ENCODE measurements at places on chromosomes 3 and 15.

DNA sequence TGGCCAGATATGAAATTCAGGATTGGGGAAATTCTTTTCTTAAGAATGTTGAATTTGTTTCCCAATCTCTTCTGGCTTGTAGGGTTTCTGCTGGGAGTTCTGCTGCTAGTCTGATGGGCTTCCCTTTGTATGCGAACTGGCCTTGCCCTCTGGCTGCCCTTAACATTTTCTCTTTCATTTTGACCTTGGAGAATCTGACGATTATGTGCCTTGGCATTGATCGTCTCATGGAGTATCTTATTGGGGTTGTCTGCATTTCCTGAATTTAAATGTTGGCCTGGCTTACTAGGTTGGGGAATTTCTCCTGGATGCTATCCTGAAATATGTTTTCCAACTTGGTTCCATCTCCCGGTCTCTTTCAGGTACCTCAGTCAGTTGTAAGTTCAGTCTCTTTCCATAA is 152.2 kb downstream of the CFAP20DC start:
- DNase-seq, result no peak

- DNase-seq, result no peak
Observed at GRCh38 chr3:20930034-20930433, 744.0 kb upstream of the SGO1 start.

- peak; percentile 80 for DNase-seq
Observed at GRCh38 chr15:52257734-52258062, 37.9 kb downstream of the MYO5C start.

DNA sequence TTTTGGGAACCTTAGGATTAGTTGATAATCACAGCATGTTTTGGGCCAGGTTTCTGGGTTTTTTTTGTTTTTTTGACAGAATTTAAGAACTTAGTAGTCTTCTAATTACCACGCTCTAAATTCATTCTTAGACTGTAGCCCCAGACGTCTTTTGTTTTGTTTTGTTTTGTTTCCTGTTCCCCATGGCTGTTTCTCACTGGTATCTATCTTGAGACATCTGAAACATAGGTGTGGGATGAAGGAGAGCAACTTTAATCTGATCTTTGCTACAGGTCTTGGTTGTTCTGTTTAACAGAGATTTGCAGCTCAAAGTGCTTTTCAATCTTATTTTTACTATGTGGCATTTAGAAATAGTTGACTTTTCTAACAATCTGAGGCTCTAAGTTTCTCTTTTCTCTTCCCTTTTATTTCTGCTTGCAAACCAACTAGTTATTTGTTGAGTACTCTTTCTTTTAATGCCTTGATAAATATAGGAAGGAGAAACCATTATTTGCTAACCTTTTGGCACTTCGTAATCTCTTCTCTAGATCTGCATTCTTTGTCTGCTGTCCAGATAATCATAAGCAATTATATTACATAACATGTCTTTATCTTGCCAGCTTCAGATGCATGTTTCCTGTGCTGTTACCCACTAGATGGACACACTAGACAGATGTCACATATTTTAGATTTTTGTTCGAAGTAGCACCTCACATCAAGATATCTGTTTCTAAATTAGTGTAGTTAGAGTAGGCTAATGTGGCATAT is 40.9 kb downstream of the FBXL2 start:
- DNase-seq, result no peak

DNA sequence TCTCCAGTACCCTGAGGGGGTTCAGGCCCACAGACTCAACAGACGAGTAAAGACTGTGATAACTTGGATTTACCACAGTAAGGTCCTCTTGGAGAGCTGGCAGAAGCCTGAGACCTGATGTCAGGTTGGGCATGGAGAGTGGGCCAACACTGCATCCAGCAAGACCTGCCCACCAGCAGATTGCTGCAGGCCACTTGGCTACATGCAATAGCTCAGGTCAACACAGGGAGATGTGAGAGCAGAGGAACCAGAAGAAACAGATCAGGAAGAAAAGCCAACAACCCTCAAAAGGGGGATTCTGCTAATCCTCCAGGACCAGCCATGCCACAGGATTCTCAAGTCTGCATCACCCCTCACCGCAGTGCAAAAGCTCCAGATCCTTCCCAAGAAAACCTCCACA is 1.7 kb upstream of the IP6K1 start:
- peak; percentile 5 for DNase-seq

DNA sequence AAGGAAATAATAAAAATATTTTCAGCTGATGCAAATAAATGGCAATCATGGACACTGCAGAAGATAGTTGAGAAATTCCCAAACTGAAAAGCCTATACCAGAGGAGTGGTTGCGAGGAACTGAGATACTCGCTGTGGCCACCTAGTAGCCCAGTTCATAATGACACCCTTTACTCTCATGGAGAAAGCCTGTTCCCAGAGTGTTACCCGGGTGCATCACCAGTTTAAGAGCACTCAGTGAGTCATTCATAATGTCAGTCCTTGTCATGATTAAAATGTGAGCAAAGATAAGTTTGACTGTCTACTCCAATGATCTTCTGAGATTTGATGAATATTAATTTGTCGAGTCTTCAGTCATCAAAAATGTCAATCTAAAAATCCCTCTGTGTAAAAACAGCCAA is 138.4 kb upstream of the LRRC3B start:
- no peak for DNase-seq

GRCh38 chr15:69576948-69577351 is 124.3 kb downstream of the RPLP1 start:
- DNase-seq, result no peak

- no peak for DNase-seq
Observed at GRCh38 chr15:91135201-91136130, 35.4 kb downstream of the SV2B start.

DNA sequence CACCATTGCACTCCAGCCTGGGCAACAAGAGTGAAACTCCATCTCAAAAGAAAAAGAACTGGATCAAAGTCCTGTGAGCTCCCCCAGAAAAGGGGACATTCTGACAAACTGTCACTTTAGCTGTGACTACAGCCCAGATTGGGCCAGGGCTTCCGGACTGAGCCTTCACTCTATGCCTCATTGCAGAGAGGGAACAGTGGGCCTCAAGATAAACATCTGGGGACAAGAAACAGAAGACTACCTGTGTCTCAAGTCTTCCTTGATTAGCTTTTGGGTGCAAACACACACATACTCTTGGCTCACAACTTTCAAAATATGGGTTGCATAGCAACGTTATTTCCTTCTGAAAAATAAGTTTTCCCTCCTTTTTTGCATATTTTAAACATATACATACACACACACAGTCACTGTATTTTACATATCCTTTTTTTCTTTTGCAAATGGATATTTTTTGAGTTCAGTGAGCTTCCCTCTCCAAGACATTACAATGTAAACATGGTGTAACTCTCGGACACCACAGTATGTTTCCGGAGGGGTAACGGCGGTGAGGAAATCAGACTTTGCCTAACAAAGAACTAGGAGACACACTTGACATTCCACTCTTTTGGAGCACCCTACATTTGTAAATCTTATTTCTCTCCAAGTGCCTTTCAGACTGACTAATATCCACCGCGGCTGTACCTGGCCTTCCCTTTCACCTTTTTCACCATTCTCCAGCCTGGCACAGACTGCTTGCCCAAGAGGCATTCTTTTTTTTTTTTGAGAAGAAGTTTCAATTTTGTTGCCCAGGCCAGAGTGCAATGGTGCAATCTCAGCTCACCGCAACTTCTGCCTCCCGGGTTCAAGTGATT is 3.5 kb downstream of the TKT start:
- no peak for DNase-seq

DNA sequence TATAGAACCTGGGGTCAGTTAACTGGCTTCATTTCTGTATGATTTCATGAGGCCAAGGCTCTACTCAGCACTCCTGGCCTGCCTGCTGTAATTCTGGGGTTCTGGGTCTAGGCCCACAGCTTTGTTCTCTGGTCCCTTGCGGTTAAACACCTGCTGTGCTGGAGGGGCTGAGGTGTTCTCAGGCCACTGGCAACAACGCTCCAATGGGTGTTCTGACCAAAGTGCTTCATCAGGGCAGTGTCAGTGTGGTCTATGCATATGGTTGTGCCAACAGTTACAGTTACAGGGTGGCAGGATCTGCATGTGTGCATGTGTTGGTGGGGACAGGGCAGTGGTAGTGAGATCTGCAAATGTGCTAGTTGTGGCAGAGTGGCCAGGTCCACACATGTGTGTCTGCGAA is 64.1 kb upstream of the GMNC start:
- DNase-seq, result no peak

DNA sequence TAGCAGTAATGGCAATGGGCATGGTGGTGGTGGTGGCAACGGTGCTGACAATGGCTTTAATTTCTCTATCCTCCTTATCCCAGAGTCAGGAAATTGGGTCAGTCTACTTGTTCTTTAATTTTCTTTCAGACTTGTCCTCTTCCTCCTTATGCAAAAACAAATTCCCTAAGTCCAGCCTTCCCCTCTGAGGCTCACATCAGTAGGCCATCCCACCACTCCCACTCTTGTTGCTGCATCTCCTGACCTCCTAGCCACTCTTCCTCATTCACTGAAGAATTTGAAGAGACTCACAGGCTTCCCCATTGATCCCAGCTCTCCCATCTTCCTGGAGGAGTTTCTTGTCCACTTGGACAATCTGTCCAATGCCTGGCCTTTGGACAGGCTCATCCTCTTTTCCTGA is 19.9 kb downstream of the DNAJB8 start:
- no peak for DNase-seq

DNA sequence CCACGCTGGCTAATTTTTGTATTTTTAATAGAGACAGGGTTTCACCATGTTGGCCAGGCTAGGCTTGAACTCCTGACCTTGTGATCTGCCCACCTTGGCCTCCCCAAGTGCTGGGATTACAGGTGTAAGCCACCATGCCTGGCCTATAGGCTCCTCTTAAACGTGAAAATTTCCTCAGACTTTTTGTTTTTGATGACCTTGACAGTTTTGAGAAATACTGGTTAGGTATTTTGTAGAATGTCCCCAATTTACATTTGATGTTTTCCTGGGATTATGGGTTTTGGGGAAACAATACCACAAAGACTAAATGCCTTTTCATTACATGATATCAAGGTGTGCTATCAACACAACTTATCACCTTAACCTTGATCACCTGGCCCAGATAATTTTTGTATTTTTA is 20.7 kb downstream of the BCL2A1 start:
- DNase-seq, result no peak

- DNase-seq, result no peak
Observed at GRCh38 chr3:124333931-124334640, 342.2 kb upstream of the ROPN1 start.

GRCh38 chr3:180926526-180926925 is 14.1 kb downstream of the FXR1 start:
- no peak for DNase-seq

DNA sequence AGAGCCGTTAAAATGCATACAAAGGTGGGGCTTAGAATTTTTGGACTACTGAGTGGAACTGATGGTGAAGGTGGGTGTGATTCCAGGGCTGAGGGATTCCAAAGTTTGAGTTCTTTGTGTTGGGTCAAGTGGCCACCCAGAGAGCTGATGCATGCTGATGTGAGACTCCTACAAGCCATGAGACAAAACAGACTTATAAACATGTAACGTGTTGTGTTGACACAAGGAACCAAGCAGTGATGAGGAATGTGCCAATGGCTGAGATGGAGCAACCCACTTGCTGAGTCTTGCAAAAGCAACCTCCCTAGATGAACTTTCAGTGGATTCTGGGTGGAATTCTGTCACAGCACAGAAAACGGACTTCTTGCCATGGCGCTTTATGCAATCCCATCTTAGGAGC is 289.0 kb downstream of the TLE3 start:
- DNase-seq, result no peak

- no peak for DNase-seq
Observed at GRCh38 chr3:144963810-144964209, 992.2 kb downstream of the DIPK2A start.

DNA sequence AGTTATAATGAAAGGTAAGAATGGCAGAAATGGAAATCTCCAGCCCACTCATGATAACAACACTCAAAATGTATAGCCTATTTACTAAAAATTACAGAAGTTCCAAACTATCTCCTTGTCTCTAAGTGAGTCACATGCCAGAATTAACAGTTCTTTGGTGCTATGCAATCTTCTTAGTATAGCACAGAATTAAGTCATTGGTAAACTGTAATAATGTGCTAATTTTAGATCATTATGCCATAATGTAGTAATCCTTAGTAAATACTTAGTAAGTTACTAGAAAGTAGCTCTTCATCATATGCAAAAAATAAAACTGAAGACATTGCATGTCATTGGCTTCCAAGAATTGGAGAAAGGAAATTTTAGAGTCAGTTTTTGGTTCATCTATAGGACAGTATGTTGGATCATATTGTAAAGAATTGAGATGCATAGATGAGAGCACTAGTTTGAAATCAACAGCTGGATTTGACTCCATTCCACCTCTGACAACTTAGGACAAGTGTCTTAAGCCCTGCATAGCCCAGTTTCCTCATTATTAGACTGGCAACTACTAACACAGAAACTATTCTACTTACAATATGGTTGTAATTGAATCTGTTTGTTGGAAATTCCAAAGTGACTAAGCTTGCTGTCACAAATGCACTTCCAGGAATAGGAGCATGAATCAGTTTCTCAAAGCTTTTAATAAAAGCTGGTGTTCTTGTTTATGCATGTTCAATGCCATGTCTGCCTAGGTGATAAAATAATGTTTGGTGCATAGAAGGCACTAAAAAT is 40.1 kb upstream of the CD47 start:
- no peak for DNase-seq

DNA sequence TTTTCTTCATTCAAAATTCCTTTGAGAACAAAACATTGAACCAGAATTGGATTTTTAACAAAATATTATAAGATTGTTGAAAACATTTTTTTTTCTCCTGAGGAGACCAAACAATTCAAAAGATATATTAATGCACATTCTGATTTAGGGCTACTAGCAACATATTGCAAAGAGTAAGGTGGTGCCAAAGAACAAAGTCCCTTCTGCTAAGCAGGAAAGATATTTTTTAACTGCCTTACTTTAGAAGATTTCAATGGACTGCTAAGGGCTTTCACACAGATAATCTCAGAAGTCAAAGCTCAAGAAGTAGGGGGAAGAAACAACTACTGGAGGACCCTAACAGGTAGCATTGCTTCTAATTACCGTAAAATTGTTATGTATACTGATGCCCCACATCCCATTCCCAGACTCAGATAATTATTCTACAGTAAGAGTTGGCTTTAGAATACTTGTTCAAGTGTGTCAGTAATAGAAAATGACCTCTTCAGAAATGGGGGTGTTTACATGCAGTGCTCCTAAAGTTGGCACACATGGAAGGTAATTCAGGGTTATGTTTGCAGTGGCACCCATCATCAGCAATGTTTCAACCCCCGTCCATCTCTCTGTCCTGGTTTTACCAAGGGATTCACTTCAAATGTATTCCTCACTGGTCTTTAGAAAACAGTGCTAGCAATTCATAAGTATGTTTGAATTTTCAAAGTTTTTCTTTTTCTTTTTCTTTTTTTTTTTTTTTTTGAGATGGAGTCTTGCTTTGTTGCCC is 354.7 kb downstream of the ZBTB20 start:
- no peak for DNase-seq

DNA sequence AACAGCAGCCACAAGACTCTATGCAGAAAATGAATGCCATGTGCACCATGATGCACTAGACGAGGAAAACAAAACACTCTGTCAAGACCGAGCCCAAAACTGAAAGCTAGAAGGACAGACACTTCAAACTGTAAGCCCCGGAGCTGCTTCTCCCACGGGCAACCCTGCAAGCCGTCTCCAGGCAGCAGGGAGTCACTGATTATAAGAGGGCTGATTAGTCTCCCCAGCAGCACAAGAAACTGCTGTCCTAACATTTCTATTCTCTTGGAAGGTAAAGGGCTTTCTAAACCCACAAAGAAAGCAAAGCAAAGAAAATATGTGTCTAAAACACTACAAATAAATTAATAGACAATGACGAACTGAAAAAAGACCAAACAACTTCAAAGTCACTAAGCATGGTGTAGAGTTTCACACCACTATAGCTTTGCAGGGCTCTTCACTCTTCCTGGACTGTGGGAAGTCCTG is 15.5 kb downstream of the TBC1D2B start:
- no peak for DNase-seq

- DNase-seq, result no peak
Observed at GRCh38 chr15:92924216-92924615, 24.1 kb downstream of the CHD2 start.

Data from D721Med (cell line).